Fibroblast of mammary gland (primary cell): ENCODE measurements at places on chromosomes 11 and 22.

GRCh38 chr11:15819679-15820286 lies 536.6 kb downstream of the SOX6 start:
- peak; percentile 37 for DNase-seq

DNA sequence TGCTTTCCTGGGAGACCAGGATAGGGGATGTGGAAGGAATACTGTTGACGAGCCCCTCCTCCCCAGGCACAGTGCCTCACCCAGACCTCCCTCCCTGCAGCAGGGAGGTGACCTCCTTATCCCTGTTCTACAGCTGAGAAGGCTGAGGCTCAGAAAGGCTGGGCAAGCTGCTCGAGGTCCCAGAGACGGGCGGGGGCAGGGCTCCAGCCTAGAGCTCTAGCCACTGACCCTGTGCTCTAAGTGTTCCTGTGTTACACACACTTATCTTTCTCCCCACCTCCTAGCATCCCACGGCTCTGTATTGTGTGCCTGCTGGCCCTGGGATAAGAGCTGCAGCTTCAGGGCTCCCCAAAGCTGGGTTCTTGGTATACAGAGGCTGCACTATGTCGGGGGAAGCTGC lies 7.9 kb downstream of the CCDC134 start:
- no peak for DNase-seq

DNA sequence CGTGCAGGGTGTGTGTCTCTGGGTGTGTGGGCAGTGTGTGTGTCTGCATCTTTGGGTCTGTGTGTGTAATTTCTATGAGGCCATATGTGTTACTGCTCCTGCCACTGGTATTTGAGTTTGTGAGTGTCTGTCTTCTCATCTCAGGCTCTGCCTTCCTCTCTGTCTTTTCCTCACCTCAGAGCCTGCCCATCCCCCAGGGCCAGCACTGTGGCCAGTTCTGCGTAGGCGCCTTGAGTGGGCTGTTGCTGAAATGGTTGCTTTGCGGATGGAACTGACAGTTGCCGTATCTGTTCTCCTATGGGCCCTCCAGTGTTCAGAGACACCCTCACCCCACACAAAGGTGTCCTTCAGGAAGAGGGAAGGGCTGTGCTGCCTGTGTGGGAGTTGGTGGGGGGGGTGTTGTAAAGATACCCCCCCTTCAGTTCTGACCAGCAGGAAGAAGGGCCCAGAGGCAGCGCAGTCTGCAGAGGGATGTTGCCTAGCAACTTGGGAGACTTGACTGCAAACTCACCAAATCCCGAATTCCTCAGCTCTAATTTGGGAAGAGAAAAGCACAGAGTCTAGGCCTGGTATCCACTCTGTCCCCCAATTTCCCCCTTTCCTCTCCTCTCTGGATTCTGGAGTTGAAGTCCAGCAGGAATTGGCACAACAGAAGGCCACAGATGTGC lies 2.0 kb upstream of the NRGN start:
- DNase-seq: no peak

- peak; percentile 89 for DNase-seq
These were observed 389.1 kb downstream of the AASDHPPT start for GRCh38 chr11:106466521-106467080.

DNA sequence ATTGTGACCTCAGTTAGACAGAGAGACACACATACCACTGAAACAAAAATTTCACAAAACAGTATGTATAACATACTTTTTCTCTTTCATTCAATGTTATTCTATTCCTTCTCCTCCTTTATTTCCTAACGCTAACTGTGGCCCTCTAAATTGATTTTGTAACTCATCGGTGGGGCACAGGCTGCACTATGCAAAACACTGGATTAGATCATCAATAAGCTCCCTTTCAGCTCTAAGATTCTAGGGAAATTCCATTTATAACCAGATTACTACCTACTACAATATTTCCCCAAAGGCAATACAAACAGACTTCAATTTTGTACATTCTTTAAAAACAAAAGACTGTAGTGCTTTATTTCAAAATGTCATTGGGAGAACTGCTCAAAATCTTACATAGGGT lies 6.1 kb downstream of the FJX1 start:
- no peak for DNase-seq

DNA sequence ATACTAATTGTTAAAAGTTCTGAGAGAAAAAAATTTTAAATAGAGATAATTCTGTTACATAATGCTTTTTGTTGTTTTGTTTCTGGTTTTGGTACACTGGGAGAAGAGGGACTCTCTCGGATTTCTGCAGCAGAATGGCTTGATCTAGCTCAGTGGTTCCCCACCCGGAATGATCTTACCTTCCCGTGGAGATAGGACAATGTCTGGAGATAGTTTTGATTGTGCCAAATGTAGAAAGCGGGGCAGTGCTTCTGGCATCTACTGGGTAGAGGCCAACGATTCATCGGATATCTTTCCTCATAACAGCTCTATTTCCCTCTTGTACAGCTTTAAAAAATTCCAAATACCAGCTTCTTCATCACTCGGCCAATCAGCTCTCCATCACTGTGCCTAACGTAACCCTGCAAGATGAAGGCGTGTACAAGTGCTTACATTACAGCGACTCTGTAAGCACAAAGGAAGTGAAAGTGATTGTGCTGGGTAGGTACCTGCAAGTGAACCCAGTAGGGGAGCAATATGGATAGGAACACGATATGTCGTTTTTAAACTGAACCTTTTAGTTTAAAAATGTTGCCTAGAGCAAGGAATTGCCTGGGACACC lies 13.2 kb downstream of the CRTAM start:
- DNase-seq: no peak

DNA sequence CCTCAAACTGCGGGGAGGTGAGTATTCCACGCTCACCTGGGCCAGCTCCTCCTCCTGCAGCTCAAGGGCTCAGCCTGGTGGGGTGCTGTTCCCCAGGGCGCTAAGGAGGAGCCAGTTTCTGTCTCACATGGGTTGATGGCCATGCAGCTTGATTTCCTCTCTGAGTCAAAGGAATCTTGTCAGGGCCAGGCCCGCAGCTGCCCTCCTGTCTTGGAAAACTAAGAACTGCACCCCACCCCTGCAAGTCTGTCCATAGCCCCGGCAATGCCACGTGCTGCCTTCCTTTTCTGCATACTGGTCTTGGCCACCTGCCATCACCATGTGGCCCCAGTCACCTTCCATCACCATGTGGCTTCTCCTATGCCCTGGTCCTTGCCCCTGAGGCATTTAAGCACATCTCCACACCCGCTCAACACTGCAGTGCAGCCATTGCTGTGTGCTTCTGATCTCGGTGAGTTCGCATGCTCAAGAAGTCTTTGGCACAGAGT lies 35.2 kb upstream of the CLDN5 start:
- DNase-seq: no peak

DNA sequence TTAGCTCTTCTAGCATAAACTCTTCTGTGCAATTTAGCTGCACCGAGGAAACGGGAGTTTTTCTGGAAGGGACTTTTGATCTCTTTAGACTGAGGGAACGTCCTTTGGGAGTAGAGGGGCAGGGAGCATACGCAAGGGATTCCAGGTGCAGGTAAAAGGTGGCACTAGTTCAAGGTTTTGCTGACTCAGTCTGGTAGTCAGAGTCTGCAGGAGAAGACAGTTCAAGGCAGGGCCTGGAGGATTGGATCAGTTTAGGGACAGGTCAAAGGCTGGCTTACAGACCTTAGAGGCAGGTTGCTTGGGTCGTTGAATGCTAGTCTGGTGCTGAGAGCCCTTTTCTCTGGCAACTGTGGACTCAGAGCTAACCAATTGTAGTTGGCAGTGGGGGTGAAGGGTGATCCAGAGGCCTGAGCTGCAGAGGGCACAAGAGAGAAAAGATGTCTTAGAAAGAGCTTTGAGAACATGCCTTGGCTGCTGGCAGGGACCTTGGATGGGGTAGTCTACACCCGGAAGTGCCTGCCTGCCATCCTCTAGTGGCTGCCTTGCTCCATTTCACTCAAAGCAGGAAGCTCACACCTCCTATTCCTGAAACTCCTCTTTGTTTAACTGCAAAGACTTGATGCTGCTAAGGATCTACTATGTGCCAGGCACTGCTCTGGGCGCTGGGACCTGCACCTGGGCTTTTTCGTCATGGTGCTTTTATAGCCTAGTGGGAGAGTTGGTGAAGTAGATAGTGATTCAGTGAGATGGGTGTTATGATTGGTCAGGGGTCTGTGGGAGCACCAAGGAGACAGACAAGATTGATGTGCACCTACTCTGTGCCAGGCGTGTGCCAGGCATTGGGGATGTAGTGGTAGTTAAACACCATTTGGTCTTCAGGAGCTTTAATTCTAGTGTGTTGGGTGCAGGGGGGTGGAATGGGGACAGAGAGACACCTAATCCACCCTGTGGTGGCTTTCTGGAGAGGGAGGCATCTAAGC lies 17.1 kb downstream of the MIAT start:
- no peak for DNase-seq

- no peak for DNase-seq
These were observed 18.1 kb downstream of the TSKU start for GRCh38 chr11:76801225-76801624.

DNA sequence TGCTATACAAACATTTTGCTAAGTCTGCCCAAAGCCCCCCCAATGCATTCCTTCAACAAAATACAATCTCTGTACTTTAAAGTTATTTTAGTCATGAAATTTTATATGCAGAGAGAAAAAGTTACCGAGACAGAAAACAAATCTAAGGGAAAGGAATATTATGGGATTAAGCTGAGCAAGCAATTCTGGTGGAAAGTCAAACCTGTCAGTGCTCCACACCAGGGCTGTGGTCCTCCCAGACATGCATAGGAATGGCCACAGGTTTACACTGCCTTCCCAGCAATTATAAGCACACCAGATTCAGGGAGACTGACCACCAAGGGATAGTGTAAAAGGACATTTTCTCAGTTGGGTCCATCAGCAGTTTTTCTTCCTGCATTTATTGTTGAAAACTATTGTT lies 92.4 kb downstream of the RRAS2 start:
- DNase-seq: no peak

DNA sequence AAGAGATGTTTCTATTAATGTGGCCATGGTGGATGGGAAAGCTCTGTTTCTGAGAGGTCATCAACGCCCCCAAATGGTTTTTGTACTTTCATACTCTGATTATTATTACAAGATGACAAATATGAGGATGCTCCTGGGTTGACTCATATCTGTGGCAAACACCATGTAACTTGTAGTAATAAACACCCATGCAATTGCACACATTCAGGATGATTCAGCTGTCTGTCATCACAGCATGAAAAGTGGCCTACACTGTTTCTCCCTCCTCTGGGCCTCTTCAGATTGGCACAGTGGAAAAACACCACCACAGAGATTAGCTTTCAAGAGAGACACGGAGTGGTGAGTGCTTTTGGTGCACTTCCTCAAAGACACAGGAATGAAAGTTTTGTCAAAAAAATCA lies 85.4 kb downstream of the MTNR1B start:
- peak; percentile 98 for DNase-seq

GRCh38 chr22:36580846-36581245 lies 51.9 kb upstream of the EIF3D start:
- DNase-seq: no peak

GRCh38 chr11:3155691-3156258 lies 9.3 kb downstream of the OSBPL5 start:
- peak; percentile 93 for DNase-seq

GRCh38 chr11:122192634-122193255 lies 76.7 kb upstream of the BLID start:
- DNase-seq: peak; percentile 82

DNA sequence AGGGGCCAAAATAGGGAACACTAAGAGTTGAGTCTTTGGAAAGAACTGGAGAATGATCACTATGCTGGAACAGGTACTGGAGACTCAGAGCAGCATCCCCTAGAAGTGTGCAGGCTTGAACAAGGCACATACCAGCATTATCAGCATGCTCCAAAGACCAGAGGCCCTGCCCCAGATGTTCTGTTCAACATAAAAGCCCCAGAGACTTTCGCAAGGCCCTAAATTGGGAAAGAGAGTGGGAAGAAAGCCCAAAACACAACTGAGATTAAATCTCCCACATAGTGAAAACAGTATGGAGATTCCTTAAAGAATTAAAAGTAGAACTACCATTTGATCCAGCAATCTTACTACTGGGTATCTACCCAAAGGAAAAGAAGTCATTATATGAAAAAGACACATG lies 9.4 kb downstream of the CNGA4 start:
- peak; percentile 72 for DNase-seq

GRCh38 chr11:35151683-35152280 lies 12.8 kb downstream of the CD44 start:
- DNase-seq: no peak

- DNase-seq: peak; percentile 49
These were observed 46.9 kb downstream of the ME3 start for GRCh38 chr11:86625544-86625943.

GRCh38 chr11:69018924-69019323 lies 5.9 kb upstream of the MRGPRF start:
- DNase-seq: peak; percentile 77

- peak; percentile 66 for DNase-seq
These were observed 15.2 kb upstream of the CDC42EP1 start for GRCh38 chr22:37544955-37545702.

DNA sequence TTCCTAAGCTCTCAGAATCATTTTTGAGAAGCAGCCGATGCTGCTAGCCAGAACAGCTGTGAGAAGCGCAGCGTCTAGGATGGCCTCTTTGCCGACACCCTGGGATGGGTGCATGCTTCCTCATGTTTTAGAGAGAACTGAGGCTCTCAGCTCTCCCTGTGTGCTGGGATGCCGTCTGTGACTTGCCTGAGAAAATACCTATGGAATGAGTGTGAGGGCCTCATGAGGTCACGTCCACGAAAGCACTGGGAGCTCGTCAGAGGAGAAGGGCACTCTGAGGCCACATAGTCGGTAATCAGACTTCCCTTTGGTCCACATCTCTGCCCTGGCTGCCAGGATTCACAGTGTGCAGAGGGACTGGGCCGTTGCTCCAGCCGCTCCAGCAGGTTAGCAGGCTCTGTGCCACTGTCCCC lies 54.7 kb downstream of the MICAL3 start:
- DNase-seq: peak; percentile 96
